Esophagus squamous epithelium (tissue), 5 donors: ENCODE measurements at places on chromosomes 5 and 9.

- DNase-seq = no peak
Observed at GRCh38 chr5:180865981-180866695, 5.1 kb upstream of the ZFP62 start.

DNA sequence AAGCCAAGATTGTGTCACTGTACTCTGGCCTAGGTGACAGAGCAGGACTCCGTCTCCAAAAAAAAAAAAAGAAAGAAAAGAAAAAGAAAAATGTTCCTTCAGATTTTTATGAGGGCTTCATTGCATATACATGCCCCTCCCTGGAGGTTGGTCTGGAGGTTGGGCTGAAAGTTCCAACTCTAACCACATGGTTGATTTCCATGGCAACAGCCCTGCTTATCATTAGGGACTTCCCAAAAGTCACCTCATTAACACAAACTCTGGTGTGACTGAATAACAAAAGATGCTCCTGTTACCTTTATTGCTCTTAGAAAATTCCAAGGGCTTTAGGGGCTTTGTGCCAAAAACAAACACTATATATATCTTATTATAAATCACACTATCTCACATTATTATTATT, 113.8 kb downstream of the TMC1 start:
- DNase-seq = no peak

DNA sequence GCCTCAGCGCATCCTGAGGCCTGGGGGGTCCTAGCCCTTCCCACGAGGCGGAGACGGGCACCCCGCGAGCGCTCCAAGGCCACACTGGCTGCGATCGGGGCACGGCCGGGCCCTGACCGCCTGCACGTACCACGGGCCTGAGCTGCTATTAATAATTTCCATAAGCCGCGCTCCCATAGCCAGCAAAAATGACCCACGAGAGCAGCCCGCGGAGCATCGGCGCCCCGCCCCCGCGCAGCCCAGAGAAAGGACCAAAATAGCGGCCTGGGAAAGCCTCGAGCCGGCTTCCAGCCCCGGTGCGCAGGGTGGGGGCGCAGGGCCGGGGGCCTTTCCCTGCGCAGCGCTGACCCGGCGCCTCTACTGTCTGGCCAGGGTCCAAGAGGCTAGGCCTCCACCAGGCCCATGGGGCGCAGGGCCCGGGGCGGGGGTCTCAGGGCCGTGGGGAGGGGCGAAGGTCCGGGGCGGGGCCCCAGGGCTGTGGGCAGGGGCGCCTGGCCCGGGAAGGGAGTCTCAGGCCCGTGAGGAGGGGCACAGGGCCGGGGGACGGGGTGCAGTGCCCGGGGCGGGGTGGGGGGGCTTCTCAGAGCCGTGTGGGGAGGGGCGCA, 54.4 kb downstream of the EXD3 start:
- DNase-seq = no peak

- DNase-seq = no peak
Observed at GRCh38 chr9:38687389-38687842, 32.5 kb downstream of the FAM240B start.

DNA sequence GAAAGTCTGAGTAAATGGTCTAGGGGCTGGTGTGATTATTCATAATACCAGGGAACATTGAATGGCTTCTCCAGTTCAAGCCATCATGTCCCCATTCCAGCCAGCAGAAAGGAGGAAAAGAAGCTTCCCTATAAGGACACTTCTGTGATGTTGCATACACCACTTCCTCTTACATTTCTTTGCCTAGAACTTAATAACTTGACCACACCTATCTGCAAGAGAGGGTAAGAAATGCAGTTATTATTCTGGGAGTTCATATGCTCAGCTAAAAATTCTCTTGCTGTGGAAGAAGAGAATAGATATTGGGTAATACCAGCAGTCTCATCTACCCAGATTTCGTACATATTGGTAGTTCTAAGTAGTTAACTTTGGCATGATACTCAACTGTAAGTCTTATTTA, 166.1 kb downstream of the SLC28A3 start:
- DNase-seq = no peak

- no peak for DNase-seq
Observed at GRCh38 chr5:154207204-154207603, 16.7 kb downstream of the GALNT10 start.

- no peak for DNase-seq
Observed at GRCh38 chr9:88979021-88979420, 12.2 kb upstream of the S1PR3 start.

GRCh38 chr5:180692429-180692828, 43.0 kb upstream of the FLT4 start:
- no peak for DNase-seq

- DNase-seq = no peak
Observed at GRCh38 chr9:128940271-128940921, 7.0 kb downstream of the DOLK start.

DNA sequence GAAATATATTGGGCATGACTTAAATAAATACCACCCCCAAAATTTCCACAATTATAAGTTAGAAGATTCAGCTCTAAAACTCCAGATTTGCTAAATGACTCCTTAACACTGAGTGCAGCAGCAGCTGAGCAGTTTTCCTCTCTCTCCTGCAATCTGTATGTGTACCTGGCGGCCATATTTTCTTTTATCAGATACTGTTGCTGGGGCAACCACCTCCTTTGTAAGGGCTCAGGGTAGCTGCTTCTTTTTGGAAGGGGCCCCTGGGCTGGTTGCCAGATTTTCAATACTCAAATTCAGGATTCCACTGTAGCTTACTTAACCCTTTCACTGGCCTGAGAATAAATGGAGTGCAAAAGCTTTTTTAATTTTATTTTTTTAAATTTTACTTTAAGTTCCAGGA, 197.0 kb downstream of the TAF11L14 start:
- no peak for DNase-seq

DNA sequence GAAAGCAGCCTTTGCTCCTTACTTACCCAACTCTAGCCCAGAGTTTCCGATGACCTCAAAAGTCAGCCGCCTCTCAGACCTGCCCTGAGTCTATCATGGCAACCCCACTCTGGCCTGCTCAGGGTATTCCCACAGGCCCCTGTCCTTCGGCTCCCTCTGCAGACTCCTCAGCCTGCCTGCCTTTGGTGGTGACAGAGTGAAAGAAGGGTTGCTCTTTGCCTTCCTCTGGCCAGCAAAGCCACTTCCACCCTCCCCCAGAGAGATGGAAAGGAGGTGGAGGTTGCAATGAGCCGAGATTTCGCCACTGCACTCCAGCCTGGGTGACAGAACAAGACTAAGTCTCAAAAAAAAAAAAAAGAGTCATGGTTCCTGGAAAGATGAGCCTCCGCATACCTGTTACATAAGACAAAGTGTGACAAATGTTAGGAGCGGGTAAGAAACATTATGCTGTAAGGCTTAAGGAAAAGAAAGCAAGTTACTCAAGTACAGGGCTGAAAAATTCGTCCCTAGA, 2.3 kb upstream of the SMIM33 start:
- no peak for DNase-seq

DNA sequence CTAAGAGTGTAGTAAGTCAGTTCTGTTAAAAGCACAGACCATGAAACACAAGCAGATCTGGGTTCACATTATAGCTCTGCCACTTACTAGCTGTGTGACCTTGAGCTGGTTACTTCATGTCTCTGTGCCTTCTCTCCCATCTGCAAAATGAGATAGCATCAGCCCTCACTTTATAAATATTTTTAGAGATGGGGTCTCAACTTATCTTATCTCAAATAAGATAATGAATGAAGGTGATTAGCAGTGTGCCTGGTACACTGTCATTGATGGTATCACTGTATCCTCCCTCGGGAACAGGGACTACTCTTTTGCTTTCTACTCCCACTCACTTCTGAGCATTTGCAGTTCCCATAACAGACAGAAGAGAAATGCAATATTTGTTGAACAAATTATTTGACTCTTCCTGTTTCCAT, 52.4 kb downstream of the GALNT10 start:
- DNase-seq = no peak

- no peak for DNase-seq
Observed at GRCh38 chr5:10527281-10527950, 36.5 kb upstream of the ANKRD33B start.

- no peak for DNase-seq
Observed at GRCh38 chr9:86413971-86414880, 60.0 kb upstream of the TUT7 start.

DNA sequence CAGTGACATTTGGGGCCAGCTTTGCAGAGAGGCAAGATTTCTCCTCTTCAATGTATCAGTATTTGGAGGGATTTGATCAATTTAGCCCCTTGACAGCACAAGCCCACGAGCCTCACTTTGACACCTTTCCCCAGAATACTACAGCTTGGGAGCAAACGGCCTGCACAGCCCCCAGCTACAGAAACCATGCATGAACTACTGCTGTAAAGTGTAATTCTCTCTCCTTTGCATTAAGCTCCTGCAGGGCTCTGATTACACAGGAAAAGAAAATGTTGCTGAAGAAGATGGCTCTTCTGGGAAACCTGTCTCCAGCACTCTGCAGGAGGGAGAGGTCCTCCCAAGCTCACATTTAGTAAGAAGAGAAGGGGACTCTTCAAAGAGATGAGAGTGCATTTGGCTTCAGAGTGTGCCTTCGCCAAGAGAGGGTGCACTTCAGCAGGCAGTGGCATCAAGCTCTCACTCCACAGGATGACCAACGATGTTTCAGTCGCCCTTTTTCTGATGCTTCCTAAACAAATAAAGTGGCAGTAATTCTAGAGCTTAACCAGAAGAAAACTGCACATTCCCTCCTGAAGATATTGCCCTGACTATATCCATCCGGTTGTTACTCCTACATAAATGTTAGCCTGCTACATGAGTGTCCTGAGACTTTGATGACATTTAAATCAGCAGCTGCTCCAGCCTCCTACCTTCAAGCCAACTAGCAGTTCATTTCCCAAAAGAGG, 272.2 kb downstream of the AUH start:
- DNase-seq = no peak

DNA sequence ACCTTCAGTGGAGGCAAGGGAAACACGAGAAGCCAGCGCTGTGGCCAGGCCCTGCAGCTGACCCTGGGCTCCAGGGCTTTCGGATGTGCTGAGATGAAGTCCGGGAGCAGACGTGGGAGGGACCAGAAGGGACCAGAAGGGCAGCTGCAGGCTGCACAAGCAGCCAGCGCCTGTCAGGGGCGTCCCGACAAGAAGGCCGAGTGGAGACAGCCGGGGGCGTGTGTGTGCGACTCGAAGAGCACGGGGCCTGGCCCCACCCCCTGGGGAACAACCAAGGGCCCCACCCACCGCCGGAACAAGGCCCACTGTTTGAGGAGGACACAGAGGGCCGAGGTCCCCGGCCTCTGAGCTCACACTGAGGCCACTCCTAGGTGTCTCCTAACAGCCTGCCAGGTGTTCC, 31.4 kb downstream of the SLC12A7 start:
- no peak for DNase-seq

DNA sequence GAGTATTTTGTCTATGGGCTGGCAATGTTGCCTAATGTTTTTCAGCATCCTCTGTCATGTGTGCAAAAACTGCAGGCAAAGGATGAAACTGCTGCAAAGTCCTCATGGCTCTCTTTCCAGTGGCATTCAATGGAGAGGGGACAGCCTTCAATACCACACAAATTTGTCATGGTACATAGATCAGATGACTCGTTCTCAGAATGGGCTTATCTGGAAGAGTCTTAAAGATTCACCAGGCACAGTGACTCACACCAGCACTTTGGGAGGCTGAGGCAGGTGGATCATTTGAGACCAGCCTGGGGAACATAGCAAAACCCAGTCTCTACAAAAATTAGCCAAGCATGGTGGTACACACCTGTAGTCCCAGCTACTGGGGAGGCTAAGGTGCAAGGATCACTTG, 5.3 kb downstream of the CDKN2AIPNL start:
- no peak for DNase-seq

GRCh38 chr5:122319897-122320296, 7.9 kb downstream of the SNCAIP start:
- DNase-seq = no peak

- DNase-seq = peak; percentile 72
Observed at GRCh38 chr9:70413464-70413798, 1.0 kb downstream of the KLF9 start.

DNA sequence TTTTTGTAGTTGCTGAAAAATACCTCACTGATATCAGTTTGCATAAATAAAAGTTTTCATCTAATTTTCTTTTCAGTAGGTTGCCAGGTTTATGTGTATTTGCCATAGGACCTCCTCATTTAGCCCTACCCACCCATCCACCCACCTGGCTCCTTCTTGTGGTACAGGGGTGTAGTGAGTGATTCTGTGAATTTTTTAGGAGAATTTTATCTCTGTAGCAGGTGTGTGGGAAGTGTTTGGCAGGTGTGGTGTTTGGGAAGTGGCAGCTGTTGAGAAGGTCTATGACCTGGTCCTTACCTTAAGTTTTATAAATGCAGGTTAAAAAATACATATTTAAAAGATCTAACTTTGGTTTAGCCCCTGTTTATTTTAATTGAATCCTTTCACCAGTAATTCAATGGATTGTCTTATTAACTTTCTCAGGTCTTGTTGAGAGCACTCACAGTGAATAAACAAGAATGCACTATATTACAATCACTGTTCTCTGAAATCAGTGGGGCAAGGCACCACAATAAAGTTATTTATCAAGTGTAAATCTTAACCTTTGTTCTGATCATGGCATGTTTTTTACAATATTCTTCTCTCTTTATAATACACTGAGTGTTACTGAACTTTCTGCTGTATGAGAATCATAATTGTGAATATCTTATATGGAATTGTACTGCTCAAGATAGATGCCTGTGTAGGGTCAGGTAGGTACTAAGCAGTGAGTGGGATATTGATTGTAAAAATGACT, 189.1 kb downstream of the WDR70 start:
- no peak for DNase-seq

- DNase-seq = no peak
Observed at GRCh38 chr5:139740138-139740991, 55.2 kb upstream of the PSD2 start.

GRCh38 chr5:33842456-33842855, 49.3 kb downstream of the ADAMTS12 start:
- no peak for DNase-seq

GRCh38 chr5:165624166-165624946, 2118.9 kb downstream of the MAT2B start:
- DNase-seq = no peak

GRCh38 chr5:145980718-145981117, 44.3 kb downstream of the SH3RF2 start:
- DNase-seq = no peak

GRCh38 chr5:31898036-31898632, 259.2 kb downstream of the PDZD2 start:
- no peak for DNase-seq

DNA sequence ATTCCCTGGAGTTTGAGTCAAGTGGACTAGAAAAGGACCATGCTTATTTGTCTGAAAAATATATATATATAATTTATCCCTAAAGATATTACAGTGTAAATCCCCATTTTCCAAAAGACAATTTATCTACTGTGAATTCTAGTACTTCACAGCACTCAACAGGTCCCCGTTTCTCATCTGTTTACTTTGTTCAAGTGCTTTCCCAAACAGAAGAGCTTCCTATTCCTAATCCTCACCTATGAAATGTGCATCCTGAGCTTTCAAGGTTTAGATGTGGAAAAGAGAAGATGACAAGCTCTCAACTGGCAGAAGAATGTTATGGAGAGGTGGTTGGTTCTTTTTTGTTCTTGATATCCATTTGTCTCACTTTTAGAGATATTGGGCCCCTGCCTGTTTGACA, 401.6 kb upstream of the ZNF608 start:
- no peak for DNase-seq
